ENCODE measurements at places on chromosomes 4 and X.

DNA sequence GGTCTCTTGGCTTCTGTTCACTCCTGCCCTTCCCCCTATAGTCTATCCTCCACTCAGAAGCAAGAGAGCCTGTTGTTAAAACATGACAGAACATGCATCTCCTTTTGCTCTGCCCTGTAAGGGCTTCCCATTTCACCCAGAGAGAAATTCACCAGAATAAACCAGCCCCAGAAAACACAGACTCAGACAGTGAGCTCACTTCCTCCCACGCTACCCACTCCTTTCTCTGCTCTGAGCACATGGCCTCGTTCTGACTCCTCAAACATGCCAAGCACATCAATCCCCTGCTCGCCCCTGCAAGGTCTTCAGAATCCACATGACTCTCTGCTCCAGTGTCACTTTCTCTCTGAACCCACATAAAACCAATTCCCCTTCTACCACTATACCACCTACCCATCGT, 50.4 kb downstream of the MID1 start:
- no peak for DNase-seq

DNA sequence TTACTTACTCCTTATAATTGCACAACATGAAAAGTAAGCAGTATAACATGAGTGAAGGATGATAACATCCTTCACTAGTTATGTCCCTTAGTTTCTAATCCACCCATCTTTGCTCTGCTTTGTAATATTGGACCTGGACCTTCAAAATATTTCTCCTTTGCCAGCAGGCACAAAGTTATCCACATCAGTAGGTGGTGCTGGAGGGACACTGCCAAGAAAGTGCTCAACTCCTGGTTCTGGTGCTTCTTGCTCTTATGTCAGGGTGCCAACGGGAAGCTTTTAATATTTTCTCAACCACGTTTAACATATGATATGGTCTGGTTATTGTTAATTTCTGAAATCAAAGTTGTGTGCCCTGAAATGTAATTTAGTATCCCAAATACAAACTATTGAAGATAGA, 49.1 kb downstream of the TMEM165 start:
- peak; percentile 8 for DNase-seq

DNA sequence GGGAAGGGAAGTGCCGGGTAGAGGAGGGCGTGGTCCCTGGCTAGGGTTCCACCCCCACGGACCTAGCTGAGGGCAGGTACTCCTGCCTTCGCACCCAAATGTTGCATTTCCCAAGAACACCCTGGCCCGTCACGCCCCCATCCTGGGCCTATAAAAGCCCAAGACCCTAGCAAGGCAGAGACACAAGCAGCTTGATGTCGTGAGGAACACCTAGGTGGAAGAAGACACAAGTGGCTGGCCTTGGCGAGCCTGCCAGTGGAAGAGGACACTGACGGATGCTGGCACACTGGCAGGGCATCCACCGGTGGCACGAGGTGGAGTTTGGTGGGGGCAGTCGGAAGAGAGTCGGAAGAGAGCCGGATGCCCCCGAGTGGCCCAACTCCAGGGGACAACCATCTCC, 244.8 kb upstream of the CTSO start:
- DNase-seq, result no peak

- DNase-seq, result no peak
Measured at GRCh38 chr4:70927502-70928137, 25.5 kb downstream of the MOB1B start.

- no peak for DNase-seq
Measured at GRCh38 chrX:36909676-36910030, 98.5 kb upstream of the FAM47C start.
